Right lung (tissue), 10 donors: ENCODE measurements at places on chromosomes 12 and 14.

- DNase-seq: no peak
Measured at GRCh38 chr12:54612225-54612750, 22.4 kb downstream of the LACRT start.

- no peak for DNase-seq
Measured at GRCh38 chr14:89251061-89251460, 166.0 kb downstream of the FOXN3 start.

DNA sequence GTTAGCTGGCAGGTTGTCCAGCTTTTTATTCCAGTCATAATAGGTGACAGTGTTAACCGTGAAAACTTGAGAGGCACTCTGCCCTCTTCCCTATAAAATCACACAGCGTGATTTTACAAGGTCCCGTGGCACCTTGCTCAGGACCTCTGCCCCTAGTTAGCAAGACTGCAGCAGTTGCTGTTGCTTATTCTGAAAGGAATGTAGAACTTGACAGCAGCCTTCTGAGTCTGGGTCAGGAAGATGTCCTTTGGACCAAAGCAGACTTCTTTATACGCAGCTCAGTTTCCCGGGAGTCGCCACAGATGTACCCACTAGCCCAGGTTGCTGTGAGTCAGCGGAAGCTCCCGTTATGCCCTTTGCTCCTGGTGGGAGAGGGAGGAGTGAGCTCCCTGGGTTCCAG lies 13.2 kb downstream of the PRKAB1 start:
- no peak for DNase-seq

- DNase-seq: no peak
Measured at GRCh38 chr12:76080017-76080728, 4.3 kb downstream of the NAP1L1 start.
